ENCODE measurements at places on chromosomes 1 and 21.

DNA sequence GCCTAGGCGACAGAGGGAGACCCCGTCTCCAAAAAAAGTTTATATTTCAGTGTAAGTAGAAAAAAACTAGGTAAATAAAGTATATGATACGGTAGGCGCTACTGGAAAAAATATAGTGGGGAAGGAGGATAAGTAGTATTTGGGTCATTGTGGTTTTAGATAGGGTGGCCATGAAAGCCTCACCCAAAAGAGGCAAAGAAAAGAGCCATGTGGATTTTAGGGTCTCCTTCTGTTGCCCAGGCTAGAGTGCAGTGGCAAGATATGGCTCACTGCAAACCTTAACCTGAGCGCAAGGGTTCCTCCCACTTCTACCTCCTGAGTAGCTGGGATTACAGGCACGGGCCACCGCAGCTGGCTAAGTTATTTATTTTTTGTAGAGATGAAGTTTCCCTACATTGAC lies 17.1 kb downstream of the LEPR start:
- no peak for DNase-seq

DNA sequence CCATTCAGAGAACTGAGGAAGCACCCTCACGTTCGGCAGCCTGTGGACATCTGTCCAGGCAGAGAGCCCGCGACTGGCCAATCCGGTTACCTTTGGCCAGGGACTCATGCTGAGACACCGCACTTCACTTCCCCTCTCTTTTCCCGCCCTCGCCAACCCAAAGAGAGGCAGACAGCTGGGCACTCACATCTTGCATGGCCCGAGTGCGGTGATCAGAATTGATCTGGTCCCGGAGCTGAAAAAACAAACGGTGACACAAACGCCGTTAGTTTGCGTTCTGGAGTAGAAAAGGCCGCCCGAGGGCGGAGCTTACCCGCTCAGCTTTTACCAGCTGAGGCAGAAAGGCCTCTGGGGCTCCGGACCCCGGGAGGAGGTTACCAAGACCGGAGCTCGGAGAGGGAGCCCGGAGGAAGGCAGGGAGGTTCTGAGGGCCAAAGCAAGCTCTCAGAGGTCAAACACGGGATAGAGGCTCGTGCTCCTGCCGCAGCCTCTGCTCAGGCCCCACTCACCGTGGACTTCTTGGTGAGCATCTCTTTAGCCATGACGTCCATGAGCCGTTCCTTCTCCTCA lies 376 bp downstream of the SF3A3 start:
- DNase-seq, result peak; percentile 34

GRCh38 chr1:36154765-36155407 lies 1.1 kb upstream of the MAP7D1 start:
- DNase-seq, result no peak

- no peak for DNase-seq
Observed at GRCh38 chr1:228017356-228018124, 10.7 kb downstream of the WNT3A start.

DNA sequence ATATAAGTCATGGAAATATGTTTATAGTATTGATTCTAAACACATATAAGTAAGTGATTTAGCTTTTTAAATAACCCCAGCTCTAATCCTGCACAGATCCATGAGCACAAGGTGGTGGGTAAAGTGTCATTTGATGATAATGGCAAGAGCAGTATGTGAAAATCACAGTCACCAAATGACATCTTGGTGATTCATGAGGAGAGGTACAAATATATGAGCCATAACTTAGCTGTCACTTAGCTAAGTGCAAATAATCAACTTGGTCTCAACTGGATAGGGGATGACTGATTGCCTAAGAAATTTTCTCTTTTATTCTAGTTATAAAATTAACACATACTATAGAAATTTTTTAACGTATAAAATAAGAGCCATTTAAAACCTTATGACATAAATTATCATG lies 198.1 kb downstream of the ZZZ3 start:
- no peak for DNase-seq

DNA sequence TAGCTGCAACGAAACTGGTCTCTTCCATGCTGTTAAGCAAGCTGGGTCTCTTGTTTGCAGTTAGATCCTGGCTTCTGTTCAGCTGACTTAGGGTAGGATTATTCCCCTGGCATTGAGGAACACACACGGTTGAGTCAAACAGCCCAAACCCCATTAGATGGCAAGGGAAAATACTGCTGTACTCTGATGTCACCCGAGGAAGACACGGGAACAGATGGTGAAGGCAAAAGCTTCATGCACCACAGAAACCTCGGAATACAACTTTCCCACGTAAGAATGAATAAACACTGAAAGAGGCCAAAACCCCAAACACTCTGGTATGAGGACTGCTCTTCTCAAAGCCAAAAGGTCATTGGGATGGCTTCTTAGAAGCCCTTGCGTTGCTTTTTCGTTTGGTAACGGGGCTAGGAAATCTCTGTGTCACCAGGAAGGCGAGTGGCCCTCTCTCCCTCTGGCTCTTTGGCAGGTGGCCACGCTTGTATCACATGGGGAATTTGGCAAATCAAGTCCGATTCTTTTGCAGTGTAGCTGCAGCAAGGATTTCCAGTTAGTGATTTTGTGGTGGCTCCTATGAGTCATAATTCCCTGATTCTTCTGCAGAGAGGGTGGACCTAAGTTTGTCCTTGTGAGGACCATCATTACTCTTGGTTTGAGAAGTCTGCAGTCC lies 16.7 kb upstream of the LYST start:
- peak; percentile 90 for DNase-seq

DNA sequence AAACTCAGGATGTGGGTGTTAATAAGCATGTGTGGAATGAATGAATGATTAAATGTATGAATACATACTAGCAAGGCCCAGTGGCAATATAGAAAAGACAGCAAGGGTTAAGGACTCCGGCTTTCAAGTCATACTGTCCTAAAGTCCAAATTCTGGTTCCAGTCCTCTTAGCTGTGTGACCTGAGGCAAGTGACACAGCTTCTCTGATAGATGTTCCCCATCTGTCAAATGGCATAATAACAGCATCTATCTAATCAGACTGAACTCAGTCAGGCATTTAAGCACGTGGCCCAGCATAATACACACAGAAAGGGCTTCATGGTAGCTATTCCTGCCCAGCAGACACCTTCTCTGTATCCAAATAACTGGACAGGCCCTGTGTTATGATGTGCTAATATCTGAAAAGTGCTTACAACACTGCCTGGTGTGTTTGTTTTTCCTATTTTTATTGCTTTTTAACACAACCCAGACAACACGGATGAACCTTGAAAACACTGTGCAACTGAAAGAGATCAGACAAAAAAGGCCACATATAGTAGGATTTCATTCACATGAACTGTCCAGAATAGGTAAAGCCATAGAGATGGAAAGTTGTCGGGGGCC lies 12.4 kb downstream of the ASAP3 start:
- no peak for DNase-seq

DNA sequence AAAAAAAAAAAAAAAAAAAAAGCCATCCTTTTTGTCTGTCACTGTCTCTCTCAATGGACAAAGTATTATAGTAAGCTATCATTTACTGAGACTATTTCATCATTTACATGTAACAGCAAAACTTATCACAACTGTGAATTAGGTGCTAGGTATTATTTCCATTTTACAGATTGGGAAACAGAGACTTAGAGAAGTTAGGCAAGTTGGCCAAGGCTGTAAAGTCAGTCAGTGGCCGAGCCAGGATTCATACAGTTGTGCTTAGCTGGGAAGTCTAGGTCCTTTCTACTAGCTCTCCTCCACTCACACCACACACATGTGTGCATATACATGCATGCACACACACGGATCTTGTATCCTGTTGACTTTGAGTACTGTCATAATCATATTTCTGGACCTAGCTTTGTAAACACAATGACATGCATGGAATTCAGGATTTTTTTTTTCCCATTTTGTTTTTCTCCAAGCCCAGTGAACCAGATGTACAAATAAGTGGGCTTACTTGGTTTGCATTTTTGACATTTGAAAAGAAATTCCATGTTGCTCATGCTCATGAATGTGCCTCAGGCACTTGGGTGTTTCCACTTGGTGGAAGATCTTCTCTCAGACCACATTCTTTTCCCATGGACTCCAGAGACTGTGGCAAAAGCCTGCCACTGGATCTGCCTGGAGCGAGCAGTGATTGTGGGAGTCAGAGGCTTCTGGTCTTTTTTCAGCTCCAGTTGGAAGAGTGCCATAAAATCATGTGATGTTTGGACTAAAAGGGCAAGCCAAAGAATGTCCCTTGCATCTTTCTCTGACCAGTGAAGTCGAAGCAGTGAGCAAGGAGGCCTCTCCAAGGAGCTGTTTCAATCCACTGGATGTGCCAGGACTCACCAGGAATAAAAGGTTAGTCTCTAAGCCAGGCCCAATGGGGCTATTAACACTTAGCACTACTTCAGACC lies 61.7 kb upstream of the DNAJC6 start:
- peak; percentile 72 for DNase-seq

DNA sequence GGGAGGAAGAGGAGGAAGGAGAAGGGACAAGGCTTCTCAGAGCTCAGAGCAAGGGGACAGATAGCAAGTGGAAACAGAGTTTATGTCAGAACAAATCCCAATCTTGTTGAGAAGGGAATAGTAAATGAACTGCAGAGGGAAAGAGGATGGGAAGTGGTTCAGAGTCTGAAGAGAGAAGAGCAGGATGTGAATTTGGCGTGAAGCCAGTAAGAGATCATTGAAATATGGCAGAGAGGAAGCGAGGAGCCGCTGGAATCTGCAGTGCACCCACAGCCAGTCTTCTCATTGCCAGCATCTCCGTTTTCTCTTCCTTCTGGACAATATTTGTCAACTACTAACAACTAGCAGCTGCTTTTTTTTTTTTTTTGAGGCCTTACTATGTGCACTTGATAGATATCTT lies 19.1 kb downstream of the OLFML3 start:
- DNase-seq, result no peak

DNA sequence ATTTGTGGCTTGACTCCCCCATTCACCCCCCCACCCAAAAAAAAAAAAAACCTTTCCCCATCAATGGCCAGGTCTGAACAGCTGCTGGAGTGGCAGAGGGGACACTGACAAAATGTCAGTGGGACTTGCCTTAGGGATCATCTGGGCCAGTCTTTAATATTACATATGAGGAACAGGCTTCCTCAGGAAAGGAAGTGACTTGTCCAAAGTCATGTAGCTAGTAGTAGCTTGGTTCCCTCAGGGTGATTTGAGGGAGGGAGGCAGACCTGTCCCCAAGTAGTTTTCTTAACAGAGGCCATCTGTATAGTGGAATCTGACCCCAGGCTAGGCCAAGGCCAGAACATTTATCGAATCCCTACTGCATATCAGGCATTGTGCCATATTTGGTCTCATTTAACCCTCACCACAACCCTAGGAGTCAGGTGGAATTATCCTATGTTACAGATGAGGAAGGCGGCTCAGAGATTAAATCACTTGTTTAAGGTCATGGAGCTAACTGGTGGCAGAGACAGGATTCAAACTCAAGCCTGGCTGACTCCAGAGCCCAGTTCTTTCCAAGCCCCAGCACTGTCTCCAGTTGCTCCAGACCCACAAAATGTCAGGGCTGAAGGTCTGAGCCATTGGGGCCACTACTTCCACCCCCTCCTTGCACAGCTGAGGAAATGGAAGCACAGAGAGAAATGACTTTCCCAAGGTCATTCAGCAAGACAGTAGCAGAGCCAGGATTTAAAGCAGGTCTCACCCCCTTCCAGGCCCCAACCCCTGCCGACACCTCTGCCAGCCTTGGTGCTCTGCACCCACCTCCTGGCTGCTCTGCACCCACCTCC lies 10.4 kb downstream of the ZBTB7B start:
- no peak for DNase-seq

- no peak for DNase-seq
Observed at GRCh38 chr1:115718011-115718754, 50.3 kb downstream of the CASQ2 start.

GRCh38 chr1:228228601-228229074 lies 20.8 kb downstream of the OBSCN start:
- peak; percentile 64 for DNase-seq

GRCh38 chr1:196209265-196209664 lies 399.0 kb downstream of the KCNT2 start:
- DNase-seq, result no peak

DNA sequence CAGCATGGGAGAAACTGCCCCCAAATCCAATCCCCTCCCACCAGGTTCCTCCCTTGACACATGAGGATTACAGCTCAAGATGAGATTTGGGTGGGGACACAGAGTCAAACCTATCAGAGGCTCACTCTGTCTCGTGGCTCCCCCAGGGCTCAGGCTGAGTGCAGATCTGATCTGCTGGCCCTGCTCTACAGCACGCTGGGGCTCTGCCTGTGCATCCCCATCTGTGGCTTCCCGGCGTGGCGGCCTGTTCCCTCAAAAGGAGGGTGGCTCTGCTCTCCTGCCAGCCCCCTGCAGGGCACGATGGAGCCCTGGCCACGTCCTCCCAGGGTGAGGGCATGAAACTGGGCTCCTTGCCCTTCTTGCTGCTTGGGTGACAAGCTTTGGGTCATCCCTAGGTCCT lies 19.8 kb upstream of the SMYD3 start:
- DNase-seq, result no peak

- DNase-seq, result no peak
Observed at GRCh38 chr1:229062135-229062534, 208.8 kb upstream of the RAB4A start.

- no peak for DNase-seq
Observed at GRCh38 chr1:193311226-193311948, 125.0 kb upstream of the B3GALT2 start.

GRCh38 chr21:38351176-38351959 lies 94.6 kb downstream of the KCNJ15 start:
- no peak for DNase-seq

DNA sequence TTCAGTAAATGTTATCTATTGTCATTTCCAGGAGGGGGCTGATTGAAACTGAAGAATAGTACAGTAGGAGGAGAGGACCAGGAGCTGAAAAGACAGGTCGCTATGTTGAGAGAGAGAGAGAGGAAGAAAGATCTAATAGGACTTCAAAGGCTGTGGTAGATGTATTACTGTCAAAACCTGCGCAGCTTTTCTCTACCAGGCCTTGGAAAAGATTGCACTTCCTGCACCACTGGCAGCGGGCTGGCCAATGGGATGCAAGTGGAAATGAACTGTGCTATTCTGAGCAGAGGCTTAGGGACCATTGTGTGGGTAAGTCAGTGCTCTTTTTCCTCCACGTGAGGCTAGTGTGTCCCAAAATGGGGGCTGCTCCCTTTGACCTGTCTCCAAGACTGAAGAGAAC lies 47.1 kb downstream of the MDM4 start:
- DNase-seq, result no peak

DNA sequence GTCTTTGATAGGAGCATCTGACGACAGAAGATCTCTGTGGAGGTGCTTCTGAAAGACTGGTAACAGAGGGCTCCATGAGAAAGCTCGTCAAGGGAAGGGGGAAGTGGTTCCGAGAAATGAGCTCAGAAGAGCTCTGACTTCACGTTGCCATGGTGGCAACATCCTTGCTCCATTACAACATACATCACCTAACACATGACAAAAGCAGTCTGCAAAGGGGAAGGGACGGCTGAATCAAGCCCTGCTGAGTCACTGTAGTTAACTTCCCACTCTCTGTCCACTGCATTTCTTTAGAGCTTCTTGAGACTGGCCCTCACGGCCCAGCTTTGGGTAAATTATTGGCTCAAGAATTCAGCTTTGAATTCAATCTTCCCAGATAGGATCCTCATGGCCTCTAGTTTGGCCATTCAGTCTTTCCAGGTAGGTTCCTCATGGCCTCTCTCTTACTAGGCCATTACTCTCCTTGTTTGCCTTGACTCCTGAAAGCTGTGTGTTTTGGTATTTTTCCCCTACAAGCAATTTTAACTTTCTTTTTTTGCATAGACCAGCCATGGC lies 88.0 kb upstream of the ZNF648 start:
- DNase-seq, result no peak

Measured in hepatic stellate cell (primary cell).